ENCODE measurements at places on chromosomes 6 and 20. TPM values are rescaled to one million over a fixed set of nuclear protein-coding genes. Genes with fewer than 3 reads are reported as not detected.

Gene BANF2
- not detected for total RNA-seq

Gene NRSN1
- total RNA-seq = not detected

Gene ZBP1
- not detected for total RNA-seq

Gene EPHA7
- total RNA-seq = 2.0 TPM

Gene SYNDIG1
- 15.5 TPM for total RNA-seq

Gene PIGT
- total RNA-seq = 54.6 TPM

Gene EDN1
- 48.6 TPM for total RNA-seq

DNA sequence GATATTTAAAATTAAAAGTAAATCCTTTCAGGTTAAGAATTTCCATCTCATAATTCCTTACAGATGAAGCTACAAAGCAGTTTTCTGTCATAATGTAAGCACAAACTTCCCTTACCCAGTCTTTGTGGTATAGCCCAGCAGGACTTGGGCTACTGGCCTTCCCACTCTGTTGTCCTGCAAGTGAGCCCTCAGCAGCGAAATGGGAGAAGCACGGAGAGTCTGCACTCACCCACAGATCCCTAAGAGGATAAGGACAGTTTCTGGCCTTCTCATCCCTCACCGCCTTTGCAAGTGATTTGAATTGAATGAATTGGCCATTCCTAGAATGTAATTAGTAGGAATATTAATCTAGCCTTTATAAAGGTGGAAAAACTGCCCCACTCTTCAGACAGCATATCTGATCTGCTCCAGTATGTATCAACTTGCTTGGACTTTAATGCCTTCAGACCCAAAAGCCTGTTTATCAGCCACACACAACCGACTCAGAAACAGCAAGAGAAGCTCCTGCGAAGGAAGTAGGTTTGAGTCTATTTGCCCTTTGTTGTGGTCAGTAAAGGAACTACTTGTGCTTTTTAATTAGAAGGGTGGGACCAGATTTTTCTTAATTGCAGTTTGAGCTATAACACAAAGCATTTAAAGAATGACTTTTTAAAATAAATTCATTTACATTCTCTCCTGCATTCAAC, 29.9 kb upstream of the PRDM1 start:
- H3K4me3 ChIP-seq = no peak overlapping the region
- no peaks in the 10 kb centered on the region for H3K36me3 ChIP-seq
- H3K4me1 ChIP-seq = no peaks in the 10 kb centered on the region
- H3K27me3 ChIP-seq = no peaks in the 10 kb centered on the region
- DNase-seq = no peak
- H3K27ac ChIP-seq = no peak overlapping the region

GRCh38 chr6:40419946-40420728, 167.0 kb downstream of the LRFN2 start:
- H3K27ac ChIP-seq = no peak overlapping the region
- no peak for DNase-seq
- no peak overlapping the region for H3K4me3 ChIP-seq
- no peaks in the 10 kb centered on the region for H3K27me3 ChIP-seq

- peak overlapping the region; percentile 88 for H3K27ac ChIP-seq
- H3K4me3 ChIP-seq = peak overlapping the region; percentile 77
- H3K27me3 ChIP-seq = no peaks in the 10 kb centered on the region
- no peaks in the 10 kb centered on the region for H3K36me3 ChIP-seq
- no peaks in the 10 kb centered on the region for H3K4me1 ChIP-seq
Observed at GRCh38 chr20:2524709-2525506, 11.5 kb upstream of the TMC2 start.

- no peak overlapping the region for H3K4me3 ChIP-seq
- no peaks in the 10 kb centered on the region for H3K4me1 ChIP-seq
- H3K36me3 ChIP-seq = no peaks in the 10 kb centered on the region
- H3K27ac ChIP-seq = no peak overlapping the region
- DNase-seq = no peak
Observed at GRCh38 chr6:16688984-16689636, 72.2 kb downstream of the ATXN1 start.

DNA sequence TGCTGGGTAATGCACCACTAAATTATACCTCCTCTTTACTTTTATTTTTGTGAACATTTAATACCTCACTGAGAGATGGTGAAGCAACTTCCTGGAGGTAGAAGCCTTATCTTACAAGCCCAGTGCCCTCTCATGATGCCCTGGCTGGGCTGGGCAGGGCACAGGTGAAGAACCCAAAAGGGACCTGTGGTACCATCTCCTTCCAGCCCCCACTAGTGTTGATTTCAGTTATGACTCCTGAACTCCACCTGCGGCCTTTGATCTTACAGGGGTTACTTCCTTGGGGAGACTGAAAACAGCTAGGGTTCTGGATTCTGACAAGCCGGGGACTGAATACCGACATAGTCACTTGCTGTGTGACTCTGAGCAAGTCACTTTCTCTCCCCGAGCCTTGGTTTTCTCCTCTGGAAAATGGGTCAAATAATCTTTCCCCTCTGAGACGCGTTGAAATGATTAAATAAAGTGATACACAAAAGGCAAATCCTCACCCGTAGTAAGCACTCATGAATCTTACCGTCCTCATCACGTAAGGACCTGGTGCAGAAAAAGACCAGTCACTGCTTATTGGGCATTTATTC, 1.2 kb downstream of the SLC13A3 start:
- no peaks in the 10 kb centered on the region for H3K36me3 ChIP-seq
- no peaks in the 10 kb centered on the region for H3K27me3 ChIP-seq
- DNase-seq = no peak
- no peak overlapping the region for H3K27ac ChIP-seq
- H3K4me3 ChIP-seq = no peak overlapping the region
- H3K4me1 ChIP-seq = no peaks in the 10 kb centered on the region

- no peak for DNase-seq
- no peaks in the 10 kb centered on the region for H3K4me1 ChIP-seq
- H3K27me3 ChIP-seq = no peaks in the 10 kb centered on the region
- H3K27ac ChIP-seq = no peak overlapping the region
- no peaks in the 10 kb centered on the region for H3K36me3 ChIP-seq
Observed at GRCh38 chr6:122628714-122629113, 18.5 kb downstream of the PKIB start.

GRCh38 chr6:129867403-129867802, 6.3 kb upstream of the TMEM244 start:
- H3K4me1 ChIP-seq = no peaks in the 10 kb centered on the region
- no peaks in the 10 kb centered on the region for H3K27me3 ChIP-seq
- no peak overlapping the region for H3K27ac ChIP-seq
- no peaks in the 10 kb centered on the region for H3K36me3 ChIP-seq
- no peak for DNase-seq

DNA sequence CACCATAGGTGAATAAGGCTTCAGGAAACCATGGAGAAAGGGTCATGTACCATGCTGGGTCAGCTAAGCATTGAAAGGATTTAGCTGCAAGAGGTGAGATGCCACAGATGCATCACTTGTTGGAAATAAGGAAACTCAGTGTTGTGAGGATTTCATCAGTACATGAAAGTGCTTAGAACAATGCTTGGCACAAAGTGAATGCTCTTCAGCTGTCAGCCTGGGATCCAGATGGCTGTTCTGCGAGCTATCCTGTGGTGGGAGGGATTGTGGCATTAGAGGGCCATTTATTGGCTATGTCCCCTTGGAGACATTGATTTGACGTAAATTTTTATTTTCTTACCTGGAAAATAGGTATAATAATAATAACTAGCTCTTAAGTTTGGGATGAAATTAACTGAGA, 53.0 kb downstream of the ELOVL2 start:
- DNase-seq = no peak
- H3K36me3 ChIP-seq = no peaks in the 10 kb centered on the region
- no peak overlapping the region for H3K4me3 ChIP-seq
- no peaks in the 10 kb centered on the region for H3K27me3 ChIP-seq
- H3K27ac ChIP-seq = no peak overlapping the region
- no peaks in the 10 kb centered on the region for H3K4me1 ChIP-seq

DNA sequence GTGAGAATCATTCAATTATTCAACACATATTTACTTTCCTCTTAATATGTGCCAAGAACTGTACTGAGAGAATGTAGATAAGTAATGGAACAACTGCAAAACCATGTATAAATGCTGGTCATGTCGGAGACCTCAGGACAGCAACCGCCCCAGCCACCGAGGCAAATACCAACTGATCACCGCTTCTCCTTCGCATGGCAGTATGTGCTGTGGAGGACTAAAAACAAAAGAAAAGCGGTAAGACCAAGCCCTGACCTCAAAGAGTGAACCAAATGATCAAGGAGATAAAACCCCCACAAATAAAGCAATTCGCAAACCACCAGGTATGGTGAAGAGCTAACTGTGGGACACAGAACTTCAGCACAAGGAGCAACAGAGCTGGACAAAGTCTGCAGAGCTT, 104.3 kb downstream of the TRERF1 start:
- no peaks in the 10 kb centered on the region for H3K36me3 ChIP-seq
- no peak overlapping the region for H3K4me3 ChIP-seq
- DNase-seq = no peak
- H3K27me3 ChIP-seq = no peaks in the 10 kb centered on the region

DNA sequence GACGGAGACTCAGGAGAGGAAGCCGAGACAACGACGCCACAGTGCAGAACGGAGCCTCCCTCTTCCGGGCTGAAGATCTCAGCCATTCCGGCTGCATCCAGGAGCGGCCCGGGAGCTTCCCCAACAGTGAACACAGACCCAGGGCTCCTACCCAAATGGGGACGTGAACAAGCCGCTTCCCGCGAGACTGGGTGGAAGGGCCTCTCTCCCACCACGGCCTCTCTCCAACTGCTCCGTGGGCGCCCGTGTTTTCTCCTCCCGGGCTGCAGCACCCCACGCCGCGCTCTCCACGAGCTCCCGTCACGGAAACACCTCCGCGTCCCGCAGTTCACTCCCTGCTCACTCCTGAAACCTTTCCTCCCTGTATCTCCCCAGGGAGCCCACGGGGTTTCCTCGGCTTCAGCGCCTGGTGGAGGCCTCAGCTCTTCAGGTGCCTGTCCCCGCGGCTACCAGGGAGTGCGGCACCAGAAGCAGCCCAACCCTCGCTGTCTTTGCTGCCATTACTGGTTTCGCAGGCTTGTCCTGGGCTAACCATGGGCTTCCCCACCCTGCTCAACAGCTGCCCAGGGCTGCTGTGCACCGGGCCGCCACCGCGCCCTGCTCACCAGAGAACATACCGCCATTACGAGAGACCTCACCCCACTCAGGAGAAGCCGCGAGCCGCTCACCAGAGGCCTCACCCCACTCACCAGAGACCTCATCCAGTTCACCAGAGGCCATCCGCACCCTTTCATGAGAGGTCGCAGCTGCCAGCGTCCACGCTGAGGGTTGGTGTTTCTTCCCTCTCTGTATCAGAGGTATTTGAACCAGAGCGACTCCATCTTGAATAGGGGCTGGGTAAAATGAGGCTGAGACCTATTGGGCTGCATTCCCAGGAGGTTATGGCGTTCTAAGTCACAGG, 922.8 kb downstream of the QKI start:
- H3K36me3 ChIP-seq = no peaks in the 10 kb centered on the region
- H3K4me3 ChIP-seq = no peak overlapping the region
- no peak overlapping the region for H3K27ac ChIP-seq
